ENCODE measurements at places on chromosomes 6 and 20.

DNA sequence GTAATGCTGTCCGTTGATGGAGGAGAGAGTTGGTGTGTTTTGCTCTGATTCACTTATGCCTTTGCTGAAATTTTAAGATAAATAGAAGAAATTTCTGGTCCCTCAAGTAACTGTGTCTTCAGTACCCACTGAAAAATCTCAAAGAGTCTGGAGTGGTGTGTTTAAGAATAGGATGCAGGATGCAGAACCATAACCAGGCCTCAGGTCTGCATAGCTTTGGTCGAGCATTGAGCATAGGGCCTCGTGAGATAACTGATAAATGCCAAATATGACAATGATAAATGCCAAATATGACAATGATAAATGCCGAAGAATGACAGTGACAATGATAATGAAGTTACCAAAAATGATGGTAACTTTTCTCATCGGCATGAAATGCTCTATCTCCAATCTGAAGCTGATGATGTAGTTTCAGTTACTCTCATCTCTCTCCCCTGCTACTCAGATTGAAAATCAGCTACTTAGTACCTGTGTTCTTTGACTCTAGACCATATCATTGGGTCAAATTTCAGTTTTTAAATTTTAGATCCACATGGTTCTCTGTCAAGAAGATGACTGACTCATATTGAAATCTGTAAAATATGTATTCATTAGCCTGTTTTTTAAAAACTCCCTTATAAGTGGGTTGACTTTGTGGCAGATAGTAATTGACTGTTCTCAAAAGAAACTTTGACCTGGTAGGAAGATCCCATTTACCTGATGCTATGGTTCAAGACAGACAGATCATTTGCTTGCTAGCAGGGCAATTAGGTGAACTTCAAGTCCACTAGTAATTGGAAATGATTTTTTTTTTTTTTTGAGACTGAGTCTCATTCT, 96.6 kb downstream of the SLC16A10 start:
- no peak for DNase-seq

DNA sequence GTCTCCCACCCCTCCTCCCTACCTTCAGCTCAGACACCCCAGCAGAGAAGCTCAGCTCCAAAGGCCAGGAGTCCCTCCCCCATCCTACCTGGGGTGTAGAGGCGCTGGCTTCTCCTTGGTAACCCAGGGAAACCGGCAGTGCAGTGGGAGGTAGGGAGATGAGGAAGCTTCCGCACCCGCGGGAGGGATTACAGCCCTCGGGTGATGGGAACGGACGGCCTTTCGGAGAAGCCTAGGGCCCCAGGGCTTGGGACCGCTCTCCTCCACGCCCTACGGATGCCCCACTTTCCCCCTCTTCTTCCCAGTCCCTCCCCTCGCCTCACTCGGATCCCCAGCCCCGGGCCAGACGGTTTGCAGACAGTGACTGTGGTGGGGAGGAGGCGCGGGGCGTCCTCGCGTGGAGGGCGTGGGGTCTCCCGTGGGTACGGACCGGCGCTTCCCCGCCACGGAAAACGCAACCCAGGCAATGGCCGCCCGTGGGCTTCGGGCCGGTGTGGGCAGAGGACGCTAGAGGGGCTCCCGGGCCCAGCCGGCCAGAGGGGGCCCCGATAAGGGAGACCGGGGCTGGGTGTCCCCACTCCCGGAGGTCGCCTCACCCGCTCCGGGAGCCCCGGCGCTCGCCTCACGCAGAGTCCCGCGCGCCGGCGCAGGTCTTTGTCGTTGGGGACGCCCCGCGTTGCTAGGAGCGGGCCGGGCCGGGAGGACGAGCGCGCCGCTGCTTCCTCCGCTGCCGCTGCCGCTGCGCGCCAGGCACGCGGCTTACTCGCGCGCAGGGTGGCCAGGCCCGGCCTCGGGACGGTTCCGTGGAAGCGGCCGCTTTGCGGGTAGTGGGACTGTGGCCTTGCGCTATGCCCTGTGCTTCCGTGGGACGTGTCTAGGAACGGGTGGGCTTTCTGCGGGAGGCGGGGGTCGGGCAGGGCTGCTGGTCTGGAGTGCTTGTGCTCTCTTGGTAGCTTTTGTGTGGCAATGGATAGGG, 15.8 kb downstream of the AARS2 start:
- no peak for DNase-seq

DNA sequence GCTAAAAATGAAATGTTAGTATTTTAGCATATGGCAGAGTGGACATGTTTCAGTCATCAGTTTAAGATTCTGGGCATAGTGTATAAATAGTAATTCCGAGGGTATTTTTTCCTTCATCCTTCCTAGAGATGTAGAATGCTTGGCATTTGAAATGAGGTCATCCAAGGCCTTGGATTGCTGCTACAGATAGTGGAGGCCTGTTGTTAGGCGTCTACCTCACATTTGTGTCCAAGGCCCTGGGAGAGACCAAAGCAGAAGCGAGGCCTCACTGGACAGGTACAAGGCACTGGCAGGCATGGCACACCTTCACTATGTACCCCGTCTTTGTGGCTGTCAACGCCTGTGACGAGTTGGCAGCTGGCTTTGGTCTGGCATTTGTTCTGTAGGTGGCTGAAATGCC, 58.0 kb downstream of the DTD1 start:
- no peak for DNase-seq

GRCh38 chr6:54057058-54057457, 54.2 kb upstream of the MLIP start:
- DNase-seq, result no peak

- DNase-seq, result no peak
Observed at GRCh38 chr20:50398064-50398463, 112.1 kb upstream of the PTPN1 start.

All from GOT3 (cell line).